ENCODE measurements at places on chromosomes 5 and 9.

GRCh38 chr9:16671591-16672137 lies 198.8 kb downstream of the BNC2 start:
- no peak for DNase-seq

DNA sequence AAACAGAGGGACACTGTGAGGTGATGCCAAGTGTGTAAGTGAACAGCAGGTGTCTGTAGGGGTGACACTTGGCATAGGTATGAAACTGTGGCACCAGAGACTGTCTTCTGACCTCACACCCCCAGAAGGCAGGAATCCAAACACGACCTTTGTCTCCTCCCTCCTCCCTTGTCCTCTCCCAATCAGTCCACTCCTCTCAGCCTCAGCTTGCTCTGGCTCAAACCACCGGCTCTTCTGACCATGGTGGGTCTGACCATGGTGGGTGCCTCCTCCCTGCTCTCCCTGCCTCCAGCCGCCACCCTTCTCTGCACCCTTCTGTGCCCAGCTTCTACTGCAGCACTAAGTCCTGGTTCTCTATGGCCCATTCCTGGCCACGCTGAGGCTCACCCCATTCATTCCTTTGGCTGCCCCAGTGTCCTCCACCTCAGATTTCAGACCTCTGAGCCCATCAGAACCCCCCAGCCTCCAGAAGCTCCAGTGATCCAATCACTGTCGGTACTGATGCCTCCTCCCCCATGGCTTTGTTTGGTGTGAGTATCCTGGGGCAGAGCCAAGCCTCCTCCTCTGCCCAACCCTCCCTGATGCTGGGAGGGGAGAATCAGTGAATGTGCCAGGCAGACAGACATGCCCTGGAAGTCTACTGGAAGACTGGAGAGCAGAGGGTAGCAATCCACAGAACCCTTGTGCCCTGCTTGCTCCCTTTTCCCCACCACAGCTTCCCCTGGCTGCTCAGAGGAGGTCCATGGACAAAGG lies 1.7 kb upstream of the ARID3C start:
- DNase-seq = no peak

DNA sequence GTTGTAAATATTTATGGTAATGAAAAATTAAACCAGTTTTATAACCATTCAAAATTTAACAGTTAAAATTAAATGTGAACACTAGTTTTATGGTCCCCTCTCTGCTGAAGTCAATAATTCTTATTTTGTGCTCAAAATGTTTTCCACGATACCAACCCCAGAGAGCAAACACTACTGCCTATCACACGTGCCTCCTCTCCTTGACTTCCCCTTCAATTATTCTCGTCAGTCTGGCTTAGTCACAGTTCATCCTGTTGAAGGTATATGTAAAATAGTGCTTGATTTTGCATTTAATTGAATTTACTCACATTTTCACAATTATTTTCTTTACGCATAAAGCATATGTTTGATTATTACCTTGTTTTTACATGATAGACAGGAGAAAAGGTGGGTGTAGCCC lies 148.8 kb downstream of the CCDC192 start:
- no peak for DNase-seq

- no peak for DNase-seq
Measured at GRCh38 chr5:10567121-10567591, 3.3 kb downstream of the ANKRD33B start.

DNA sequence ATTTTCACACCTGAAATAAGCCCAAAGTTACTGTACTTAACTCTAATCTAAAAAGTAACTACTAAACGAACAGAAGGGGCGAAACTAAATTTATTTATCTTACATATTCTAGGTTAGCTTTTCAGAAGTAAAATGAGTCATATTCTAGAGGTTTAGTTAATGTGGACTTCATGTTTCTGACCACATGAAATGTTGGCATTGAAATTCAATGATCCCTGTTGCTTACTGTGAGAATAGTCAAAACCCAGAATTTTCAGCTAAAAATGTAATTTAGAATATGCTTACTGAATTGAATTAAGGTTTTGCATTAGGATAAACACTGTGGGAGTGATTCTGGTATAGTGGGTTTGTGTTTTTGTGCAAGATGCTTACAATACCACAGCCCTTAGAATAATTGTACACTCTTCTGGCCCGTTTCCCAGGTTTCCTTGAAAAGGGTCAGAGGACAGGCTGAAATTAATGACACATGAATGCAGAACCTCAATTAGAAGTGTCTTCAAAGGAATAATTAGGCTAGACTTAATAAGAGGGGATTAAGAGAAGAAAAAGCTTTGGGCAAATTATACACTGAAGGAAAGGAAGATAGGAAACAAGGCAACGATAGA lies 1.4 kb upstream of the SNX18 start:
- DNase-seq = no peak

All from pancreas (tissue), 10 donors.